Fibroblast of lung (primary cell): ENCODE measurements at places on chromosomes 11 and 22.

DNA sequence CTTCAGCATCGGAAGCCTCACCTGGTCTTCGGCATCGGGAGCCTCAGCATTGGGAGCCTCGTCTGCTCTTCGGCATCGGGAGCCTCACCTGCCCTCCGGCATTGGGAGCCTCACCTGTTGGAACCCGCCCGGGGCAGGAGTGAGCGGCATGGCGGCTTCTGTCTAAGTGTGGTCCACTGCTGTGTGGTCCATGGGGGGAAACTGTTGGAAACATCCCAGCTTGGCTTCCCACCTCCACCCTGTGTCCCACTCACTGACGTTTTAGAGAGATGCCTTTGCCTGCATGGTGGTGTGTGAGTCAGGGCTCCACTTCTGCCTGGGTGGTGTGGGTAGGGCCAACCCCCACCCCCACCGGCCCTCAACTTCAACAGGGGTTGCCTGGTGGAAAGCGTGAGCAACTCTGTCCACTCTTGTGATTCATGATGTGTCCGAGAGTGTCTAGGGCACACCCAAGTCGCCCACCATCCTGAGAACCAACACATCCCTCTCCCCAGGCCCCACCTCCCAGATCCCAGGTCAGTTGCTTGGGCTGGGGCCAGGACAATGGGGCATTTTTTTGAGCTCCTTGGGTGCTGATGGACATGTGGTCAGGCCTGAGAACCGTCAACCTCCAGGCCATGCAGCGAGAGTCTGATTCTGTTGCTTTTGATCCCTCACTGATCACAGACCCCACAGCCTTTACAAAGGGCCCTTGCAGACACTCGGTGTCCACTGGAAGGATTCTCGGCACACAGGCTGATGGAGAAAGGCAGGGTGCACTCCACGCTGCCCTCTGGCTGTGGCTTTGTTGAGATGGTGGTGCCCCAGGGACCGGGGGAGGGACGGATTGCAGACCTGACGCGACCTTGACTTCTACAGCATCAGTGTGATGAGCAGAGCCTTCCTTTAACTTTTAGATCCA, 406.7 kb downstream of the TBC1D22A start:
- H3K4me3 ChIP-seq, result no peak overlapping the region
- DNase-seq, result no peak
- no peaks in the 10 kb centered on the region for H3K36me3 ChIP-seq
- H3K27me3 ChIP-seq, result no peaks in the 10 kb centered on the region
- no peak overlapping the region for H3K27ac ChIP-seq

DNA sequence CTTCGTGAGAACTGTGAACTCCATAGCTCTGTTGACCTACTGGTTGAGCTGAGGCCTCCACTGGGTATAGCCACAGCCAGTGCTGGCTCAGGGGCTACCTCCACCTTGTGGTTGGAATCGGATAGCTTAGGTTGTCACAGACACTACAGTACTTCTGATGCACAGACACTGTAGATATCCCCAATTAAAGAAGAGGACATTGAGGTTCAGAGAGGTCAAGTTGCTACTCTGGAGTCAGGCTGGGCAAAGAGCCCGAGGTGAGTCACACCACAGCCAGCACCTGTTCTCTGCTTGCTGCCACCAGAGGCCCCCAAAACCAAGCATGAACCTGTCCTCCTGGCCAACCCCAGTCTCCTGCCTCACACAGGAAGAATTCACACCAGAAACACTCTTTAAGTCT, 5.4 kb downstream of the UFD1 start:
- H3K36me3 ChIP-seq, result peaks cover 26% of the 10 kb centered on the region
- no peak overlapping the region for H3K4me3 ChIP-seq
- no peak for DNase-seq
- peaks cover 5% of the 10 kb centered on the region for H3K4me1 ChIP-seq
- no peaks in the 10 kb centered on the region for H3K27me3 ChIP-seq

GRCh38 chr11:76854709-76855108, 6.0 kb upstream of the ACER3 start:
- H3K36me3 ChIP-seq, result no peaks in the 10 kb centered on the region
- H3K27me3 ChIP-seq, result peaks cover 7% of the 10 kb centered on the region
- no peaks in the 10 kb centered on the region for H3K4me1 ChIP-seq
- no peak for DNase-seq

DNA sequence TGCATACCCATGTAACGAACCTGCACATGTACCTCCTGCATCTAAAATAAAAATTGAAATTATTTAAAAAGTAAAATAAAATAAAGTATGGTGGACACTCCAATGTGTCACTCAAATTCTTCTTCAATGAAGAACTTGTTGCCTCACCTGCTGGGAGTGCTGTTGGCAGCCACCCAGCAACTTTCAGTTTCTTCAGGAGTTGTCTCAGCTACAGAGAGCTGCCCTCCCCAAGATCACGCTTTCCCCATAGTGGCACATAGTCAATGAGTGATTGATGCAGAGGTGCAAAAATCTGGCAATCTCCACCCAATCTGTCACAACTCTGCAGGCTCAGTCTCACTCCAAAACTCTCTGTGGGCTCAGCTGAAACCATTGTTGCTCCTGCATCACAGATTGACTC, 92.3 kb upstream of the C11orf87 start:
- H3K4me1 ChIP-seq, result no peaks in the 10 kb centered on the region
- no peaks in the 10 kb centered on the region for H3K27me3 ChIP-seq
- no peaks in the 10 kb centered on the region for H3K36me3 ChIP-seq
- no peak overlapping the region for H3K27ac ChIP-seq

DNA sequence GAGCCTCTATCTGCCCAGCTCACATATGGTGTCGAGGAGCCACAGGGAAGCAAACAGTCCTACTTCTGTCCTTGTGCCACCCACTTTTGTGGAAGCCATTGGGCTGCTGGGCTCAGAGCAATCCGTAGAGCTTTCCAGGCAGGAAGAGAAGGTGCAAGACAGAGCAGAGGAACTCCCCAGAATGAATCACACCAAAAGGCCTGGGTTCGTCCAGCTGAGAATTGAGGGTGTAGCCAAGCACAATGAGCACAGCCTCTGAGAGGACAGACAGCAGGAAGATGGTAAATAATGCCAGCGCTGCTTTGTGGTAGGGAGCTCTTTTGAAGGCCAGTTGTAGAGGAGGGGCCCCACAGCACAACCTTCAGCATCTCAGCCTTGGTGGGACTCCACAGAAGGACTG, 237.8 kb downstream of the GRIK4 start:
- H3K4me1 ChIP-seq, result no peaks in the 10 kb centered on the region
- H3K36me3 ChIP-seq, result no peaks in the 10 kb centered on the region
- no peak for DNase-seq
- H3K27me3 ChIP-seq, result no peaks in the 10 kb centered on the region
- H3K27ac ChIP-seq, result no peak overlapping the region
- no peak overlapping the region for H3K4me3 ChIP-seq

DNA sequence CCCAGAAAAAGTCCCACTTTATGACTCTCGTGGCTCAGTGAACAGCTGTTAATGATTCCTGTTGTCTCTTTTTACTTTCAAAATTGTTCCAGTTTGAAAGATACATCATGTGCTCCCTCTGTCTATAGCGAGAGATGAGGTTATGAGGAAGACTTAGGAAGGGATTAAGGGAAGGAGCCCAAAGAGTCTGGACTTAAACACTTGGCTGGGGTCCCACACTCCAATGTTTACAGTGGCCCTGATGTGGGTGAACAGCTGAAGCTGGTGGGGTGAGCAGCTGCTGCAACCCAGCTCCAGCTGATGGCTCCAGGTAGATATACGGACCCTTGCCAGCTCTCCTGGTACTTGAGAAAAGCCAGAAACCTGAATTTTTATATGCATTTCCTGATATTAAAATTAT, 84.5 kb upstream of the PLET1 start:
- no peak for DNase-seq
- H3K36me3 ChIP-seq, result no peaks in the 10 kb centered on the region

- H3K27me3 ChIP-seq, result no peaks in the 10 kb centered on the region
- H3K4me3 ChIP-seq, result no peak overlapping the region
- peaks cover 22% of the 10 kb centered on the region for H3K36me3 ChIP-seq
- DNase-seq, result no peak
- no peak overlapping the region for H3K27ac ChIP-seq
Observed at GRCh38 chr22:42807185-42807584, 49.9 kb downstream of the ARFGAP3 start.

- peak within 1 kb of the TSS; percentile 100 for H3K27ac ChIP-seq
- peak within 1 kb of the TSS; percentile 96 for H3K4me3 ChIP-seq
- H3K36me3 ChIP-seq, result peaks cover 9% of the 10 kb centered on the region
- peak; percentile 97 for DNase-seq
- no peaks in the 10 kb centered on the region for H3K27me3 ChIP-seq
Observed at GRCh38 chr11:65900125-65900898, at the start of gene FOSL1. FOSL1 (minus strand) TSS chr11:65900388; CDS start chr11:65900339, 49 bp downstream.

DNA sequence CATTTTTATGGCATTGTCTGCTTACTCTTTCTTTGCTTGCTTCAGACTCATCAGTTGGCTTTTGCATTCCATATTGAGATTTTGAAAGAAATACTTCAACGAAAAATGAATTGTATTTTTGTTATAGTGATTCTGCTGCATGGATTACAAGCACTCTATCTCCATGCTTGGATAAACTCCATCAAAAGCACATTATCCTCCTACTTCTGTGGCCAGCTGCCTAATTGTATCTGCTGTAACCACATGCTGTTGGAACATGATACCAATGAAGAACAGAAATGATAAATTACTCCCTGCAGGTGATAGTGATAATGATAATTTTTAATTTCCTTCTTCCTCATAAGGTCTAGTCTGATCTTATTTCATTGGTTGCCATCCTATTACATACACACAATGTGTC, 100.8 kb downstream of the PRMT3 start:
- no peak overlapping the region for H3K27ac ChIP-seq
- H3K4me1 ChIP-seq, result no peaks in the 10 kb centered on the region
- H3K4me3 ChIP-seq, result no peak overlapping the region
- H3K36me3 ChIP-seq, result no peaks in the 10 kb centered on the region

GRCh38 chr22:31943206-31943977, 943 bp upstream of the YWHAH start:
- peak overlapping the region; percentile 57 for H3K4me3 ChIP-seq
- H3K27ac ChIP-seq, result peak overlapping the region; percentile 77
- peaks cover 2% of the 10 kb centered on the region for H3K27me3 ChIP-seq
- H3K4me1 ChIP-seq, result peaks cover 7% of the 10 kb centered on the region
- no peaks in the 10 kb centered on the region for H3K36me3 ChIP-seq
- no peak for DNase-seq

- H3K27ac ChIP-seq, result no peak overlapping the region
- no peaks in the 10 kb centered on the region for H3K36me3 ChIP-seq
- peaks cover 4% of the 10 kb centered on the region for H3K4me1 ChIP-seq
Observed at GRCh38 chr11:76105637-76106036, 100.7 kb downstream of the WNT11 start.

DNA sequence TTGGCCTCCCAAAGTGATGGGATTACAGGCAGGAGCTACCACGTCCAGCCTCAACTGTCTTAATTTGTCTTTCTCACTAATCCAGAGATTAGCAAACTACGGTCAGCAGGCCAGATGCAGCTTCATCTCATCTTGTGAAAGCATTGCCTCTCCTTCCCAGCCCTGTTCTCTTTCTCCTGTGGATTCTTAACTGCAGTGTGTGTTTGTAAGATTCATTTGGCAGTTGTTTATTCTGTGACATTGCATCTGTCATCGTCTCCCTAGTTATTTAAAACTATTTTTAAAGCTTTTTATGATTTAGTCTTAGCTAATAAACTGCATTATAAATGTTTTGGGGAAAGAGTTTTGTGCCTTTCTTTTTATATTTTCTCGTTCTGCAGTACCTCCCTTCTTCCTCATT, 29.2 kb downstream of the RNF169 start:
- H3K4me3 ChIP-seq, result no peak overlapping the region
- peak; percentile 28 for DNase-seq
- no peaks in the 10 kb centered on the region for H3K27me3 ChIP-seq
- H3K4me1 ChIP-seq, result peaks cover 5% of the 10 kb centered on the region
- H3K36me3 ChIP-seq, result no peaks in the 10 kb centered on the region

GRCh38 chr11:86901599-86901998, 53.6 kb downstream of the FZD4 start:
- H3K4me3 ChIP-seq, result no peak overlapping the region
- H3K27me3 ChIP-seq, result no peaks in the 10 kb centered on the region
- DNase-seq, result no peak

DNA sequence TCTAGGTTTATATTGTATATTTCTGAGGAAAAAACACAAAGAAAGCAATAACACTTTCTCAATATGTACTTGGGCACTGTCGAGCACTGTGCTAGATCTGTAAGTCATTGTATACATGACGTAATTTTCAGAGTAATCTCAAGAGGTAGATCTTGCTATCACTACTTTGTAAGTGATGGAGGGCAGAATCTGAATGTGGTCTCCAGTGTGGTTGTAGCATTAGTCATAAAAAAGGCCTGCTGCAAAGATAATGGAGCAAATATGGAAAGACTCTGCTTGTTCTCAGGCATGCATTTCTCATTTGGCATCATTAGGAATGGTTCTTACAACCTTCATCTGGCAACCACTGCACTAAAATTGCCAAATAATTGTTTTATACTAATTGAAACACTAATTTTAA, 419.8 kb upstream of the CCDC179 start:
- no peak for DNase-seq
- no peak overlapping the region for H3K4me3 ChIP-seq
- no peaks in the 10 kb centered on the region for H3K4me1 ChIP-seq
- no peaks in the 10 kb centered on the region for H3K36me3 ChIP-seq

- peak overlapping the region; percentile 89 for H3K27ac ChIP-seq
- H3K27me3 ChIP-seq, result no peaks in the 10 kb centered on the region
- H3K36me3 ChIP-seq, result peaks cover 32% of the 10 kb centered on the region
- peak; percentile 95 for DNase-seq
- H3K4me1 ChIP-seq, result peaks cover 44% of the 10 kb centered on the region
Observed at GRCh38 chr22:20566420-20567260, 59.2 kb downstream of the MED15 start.

DNA sequence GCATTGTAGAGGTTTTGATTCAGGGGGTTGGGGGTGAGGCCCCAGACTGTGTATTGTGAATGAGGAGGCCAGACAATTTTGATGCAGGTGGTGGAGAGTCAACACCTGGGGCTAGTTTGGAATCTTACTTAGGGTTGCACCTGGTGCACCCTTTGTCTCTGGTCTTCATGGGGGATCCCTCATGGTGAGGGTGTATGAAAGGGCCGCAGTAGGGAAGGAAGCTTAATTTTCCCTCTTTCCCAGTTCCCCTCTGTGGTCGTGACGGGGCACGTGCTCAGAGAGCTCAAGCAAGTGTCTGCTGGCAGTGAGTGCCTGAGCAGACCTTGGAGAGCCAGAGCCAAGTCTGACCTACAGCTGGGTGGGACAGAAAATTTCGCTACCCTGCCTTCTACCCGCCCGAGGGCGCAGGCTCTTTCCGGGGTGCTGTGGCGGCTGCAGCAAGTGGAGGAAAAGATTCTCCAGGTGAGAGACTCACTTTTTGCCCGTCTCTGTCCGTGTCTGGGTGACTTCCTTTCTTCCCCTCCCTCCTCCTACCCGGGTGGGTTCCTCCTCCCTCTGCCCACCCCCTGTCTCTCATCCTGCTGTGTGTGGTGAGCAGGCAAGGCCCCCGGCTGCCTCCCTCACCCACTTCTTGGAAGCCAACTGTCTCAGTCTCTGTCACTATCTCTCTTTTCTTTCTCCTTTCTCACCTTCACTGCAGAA, 131.7 kb downstream of the MICAL2 start:
- DNase-seq, result no peak
- H3K27ac ChIP-seq, result no peak overlapping the region
- peaks cover 3% of the 10 kb centered on the region for H3K4me1 ChIP-seq
- H3K4me3 ChIP-seq, result no peak overlapping the region
- peaks cover 16% of the 10 kb centered on the region for H3K36me3 ChIP-seq
- H3K27me3 ChIP-seq, result no peaks in the 10 kb centered on the region
